ENCODE measurements at places on chromosomes 16 and 17.

GRCh38 chr17:44850612-44851011, 2.9 kb downstream of the HIGD1B start:
- no peak for DNase-seq

DNA sequence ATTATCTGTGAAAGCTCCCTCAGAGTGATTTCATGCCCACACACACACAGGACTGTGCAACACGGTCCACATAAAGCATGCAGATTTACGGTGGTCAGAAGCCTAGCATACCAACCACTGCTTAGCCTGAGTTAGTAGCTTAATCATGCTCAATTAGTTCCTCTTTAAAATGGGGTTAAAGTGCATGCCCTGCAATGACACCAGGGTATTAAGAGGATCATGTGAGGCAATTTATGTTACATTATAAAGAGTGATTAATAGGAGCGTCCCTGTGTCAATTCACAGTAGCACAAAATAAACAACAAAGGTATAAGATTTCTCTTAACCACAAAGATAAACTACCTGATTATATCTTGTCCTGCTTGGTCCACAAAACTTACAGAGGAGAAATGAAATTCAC, 39.8 kb downstream of the C17orf67 start:
- DNase-seq: no peak

DNA sequence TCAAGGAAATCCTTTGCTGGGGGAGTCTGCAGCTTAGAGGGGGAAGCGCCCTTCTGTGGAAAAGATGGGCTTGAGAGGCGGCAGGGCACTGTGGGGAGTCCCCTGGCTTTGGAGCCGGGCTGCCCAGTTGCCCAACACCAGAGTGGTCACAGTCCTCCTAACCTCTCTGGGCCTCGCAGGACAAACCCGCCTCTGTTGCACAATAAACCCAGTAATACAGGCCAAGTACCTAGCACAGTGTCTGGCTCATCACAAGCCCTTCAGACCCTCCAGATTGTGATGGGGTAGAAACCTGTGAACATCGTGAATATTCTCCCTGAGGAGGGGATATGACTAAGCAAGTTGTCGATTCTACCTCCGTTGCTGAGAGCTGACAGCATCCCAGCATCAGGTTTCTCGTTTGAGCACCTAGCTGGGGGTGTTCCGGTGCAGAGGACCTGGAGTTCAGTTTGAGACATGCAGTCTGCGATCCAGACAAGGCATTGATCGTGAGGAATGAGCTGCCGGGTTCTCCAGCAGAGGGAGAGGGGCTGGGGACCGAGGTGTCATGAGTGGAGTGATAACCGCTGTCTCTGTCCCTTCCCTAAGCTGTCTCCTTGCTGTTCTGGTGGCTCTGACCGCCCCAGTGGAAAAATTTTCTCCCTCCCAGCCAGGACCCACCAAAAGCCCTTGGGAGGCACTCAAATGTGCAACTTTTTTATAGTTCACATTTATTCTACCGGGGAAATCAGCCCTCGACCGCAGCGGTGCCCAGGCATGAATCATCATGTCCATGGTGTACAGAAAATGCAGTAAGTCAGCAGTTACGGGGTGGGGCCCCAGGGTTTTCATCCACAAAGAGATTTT, 161.9 kb downstream of the WSCD1 start:
- no peak for DNase-seq

- no peak for DNase-seq
These were observed 30.1 kb downstream of the ABCA8 start for GRCh38 chr17:68924793-68925720.

- DNase-seq: no peak
These were observed 287.3 kb upstream of the FOXF1 start for GRCh38 chr16:86222965-86223551.

DNA sequence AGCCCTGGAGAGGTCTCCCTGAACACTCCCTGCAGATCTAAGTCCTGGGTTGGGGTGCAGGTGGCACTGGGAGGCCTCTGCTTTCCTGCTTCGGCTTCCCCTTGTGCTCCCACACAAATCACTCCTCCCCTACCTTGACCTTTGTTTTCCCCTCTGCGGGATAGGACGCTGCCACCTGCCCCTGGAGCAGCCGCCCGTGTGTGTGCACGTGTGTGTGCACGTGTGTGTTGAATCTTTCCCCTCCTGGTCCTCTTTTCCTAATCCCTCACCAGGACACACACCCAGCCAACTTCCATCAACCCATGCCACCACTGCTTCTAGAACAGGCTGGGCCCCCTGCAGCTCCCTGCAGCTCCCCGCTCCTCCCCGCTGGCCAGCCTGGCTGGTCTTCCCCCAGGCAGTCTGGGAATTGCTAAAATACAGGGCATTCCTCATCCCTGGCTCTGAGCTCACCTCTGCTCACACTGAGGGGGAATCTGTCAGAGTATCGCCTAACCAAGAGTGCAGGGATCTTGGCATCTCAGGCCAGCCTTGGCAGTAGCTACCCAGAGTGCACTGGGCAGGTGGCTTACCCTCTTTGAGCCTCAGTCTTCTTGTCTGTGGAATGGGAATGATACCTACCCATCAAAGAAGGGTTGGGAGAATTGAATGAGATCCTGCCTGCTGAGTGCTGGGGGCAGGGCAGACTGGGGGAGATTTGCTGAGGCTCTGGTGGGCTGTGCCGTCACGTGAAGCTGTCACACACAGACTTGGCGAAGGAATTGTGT, 198.5 kb downstream of the NTN1 start:
- no peak for DNase-seq

- DNase-seq: no peak
These were observed 344 bp downstream of the CNTNAP4 start for GRCh38 chr16:76277460-76278030.

DNA sequence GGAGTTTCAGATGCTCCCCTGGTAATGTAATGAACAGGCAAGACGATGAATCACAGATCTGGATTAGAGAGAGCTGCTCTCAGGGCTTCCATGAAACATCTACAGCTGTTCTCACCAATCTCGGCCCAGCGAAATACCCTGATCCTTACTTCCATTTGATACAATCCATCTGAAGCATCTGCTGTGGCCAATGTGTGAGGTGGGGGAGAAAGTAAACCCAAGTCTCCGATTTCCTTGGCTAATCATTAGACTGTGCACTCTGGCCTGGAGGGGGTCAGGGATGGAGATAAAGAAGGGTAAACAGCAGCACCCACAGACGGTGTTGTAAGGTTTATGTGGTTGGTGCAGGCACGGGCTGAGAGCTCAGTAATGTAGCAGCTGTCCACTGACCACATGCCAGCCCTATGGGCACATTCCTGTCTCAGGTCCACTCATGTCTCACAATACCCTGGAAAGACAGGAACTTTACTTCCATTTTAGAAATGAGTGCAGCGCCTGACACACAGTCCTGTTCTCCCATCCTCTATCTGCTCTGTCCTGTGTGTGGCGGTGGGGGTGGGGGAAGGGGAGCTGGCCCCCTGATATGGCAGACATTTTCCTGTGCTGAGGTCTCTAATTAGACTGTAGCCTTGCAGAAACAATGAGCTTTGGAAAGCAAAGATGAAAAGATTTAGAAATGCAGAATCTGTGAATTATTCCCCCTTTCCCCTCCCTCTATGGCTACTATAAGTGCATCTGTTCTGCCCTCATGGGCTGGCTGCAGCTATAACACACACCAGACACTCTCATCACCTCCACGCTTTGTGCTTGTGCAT, 48.3 kb upstream of the ERN1 start:
- DNase-seq: no peak

GRCh38 chr17:42174126-42174783, 6.7 kb downstream of the KCNH4 start:
- DNase-seq: no peak

DNA sequence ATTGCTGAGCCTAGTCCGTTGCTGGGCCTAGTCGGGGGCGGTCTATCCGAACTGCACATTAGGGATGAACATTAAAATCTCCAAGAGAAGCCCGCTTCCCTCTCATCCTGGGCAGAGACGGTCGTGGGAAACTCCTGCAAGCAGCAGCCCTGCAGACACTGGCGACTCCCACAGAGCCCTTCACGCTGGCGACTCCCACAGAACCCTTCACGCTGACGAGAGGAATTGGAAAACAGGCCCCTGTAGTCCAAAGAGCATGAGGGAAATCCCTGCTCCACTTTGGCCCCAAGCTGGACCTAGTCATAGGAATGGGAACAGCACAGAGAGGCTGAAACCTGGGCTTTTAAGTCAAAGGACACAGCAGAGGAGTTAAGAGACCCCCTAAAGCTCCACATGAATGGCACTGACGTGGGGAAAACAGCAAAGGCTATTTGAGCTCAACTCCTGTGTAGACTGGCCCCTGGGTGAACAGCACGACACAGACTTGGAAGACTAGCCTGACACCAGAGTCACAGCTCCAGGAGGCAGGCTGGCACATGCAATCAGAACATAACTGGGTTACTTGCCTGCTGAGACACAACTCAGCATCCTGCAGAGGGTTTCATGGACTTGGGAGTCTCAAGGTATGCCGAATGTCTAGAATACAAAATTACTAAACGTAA, 42.2 kb downstream of the WDR45B start:
- DNase-seq: no peak

DNA sequence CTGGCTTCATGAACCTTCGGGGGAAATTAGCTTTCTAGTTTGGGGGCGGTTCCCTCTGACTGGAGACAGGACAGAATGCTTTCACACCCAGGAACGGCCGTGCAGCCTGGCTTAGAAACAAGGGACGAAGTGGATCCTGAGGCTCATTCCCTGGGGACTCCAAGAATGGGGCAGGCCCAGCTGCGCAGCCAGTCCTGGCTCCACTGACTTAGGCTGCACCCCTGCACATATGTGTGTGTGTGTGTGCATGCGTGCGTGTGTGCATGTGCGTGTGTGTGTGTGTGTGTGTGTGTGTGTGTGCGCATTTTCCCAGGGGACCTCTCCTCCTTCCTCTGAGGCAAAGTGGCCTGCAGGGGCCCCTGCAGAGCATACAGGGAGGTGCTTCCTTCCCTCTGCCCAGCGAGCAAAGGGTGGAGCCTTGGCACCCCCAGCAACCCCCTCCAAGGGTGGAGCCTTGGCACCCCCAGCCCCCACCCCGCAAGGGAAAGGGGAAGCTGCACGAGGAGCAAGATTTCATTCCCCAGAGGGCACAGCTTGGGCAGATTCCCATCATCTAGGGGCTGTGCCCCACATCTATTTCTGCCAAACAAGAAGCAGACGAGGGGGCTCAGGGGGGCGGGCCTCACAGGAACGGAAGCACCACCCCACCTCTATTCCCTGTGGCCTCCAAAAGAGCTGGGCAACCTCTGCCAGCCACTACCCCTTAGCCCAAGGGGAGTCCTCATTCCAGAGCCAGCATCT, 97.6 kb upstream of the CBX4 start:
- DNase-seq: no peak

GRCh38 chr16:80518436-80518835, 22.4 kb upstream of the DYNLRB2 start:
- DNase-seq: no peak

DNA sequence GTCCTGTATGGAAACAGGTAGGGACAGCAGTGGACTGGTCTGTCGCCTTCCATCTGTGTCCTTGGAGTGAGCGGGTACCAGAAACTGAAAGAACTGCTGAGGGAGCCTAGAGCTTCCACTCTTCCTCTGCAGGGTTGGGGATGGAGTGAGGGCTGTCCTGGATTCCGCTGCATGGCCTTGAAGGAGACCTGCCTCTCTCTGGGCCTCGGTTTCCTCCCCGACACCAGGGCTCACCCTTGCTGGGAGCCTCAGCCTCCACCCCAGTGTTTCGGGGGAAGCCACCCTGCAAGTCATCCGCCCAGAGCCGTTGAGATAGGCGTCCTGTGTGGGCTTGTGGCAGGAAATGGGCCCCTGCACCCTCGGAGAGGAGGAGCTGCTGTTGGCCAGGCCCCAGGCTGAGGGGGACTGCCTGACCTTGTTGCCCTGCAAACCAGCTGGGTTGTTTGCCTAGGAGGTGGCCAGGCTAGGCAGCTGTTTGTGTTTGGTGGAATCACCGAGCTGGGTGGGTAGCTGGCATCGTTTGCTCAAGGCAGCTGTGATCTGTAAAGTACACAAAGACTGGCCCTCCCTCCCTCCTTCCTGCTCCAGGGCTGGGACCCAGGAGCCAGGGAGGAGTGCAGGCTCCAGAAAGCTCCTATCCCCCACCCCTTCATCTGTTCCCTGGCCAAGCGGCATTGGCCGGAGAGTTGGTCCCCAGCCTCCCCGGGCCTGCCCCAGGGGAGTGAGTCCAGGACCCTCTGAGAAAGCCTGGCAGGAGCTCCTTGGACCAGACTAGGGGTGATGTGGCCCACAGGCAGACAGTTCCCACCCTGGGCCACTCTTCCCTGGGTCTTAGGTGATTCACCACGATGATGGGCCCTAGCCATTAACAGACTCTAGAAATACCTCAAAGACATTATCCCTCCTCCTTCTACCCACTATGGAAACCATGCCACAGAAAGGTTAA, 1.3 kb downstream of the RAB37 start:
- no peak for DNase-seq

DNA sequence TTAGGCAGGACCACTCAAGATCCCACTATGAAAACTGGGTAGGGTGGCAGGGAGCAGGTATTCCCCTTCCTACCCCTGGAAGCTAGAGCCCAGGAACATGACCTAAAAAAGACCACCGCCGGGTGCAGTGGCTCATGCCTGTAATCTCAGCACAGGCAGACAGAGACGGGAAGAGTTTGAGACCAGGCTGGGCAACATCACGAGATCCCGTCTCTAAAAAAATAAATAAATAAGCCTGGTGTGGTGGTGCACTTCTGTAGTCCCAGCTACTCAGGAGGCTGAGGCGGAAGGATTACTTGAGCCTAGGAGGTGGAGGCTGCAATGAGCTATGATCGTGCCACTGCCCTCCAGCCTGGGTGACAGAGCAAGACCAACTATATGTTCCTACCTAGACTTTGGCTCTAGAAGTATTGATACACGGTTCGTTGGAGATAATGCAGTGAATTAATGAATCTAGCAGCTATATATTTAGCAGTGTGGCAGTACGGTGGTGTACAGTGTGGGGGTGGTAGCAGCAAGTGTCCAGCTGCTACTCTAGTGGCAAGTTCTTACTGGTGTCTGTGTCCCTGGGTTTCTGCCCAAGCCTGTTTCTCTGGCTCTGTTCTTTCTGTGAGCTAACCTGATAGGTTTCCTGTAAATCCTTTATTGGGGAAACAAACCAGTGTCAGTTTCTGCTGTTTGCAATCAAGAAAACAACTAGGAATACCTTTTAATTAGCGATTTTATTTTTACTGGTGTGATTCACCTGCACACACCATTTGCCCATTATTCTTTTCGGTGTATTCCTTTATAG, 3.3 kb upstream of the USP31 start:
- no peak for DNase-seq

GRCh38 chr16:66619534-66620428, 15.3 kb downstream of the CMTM3 start:
- DNase-seq: no peak

DNA sequence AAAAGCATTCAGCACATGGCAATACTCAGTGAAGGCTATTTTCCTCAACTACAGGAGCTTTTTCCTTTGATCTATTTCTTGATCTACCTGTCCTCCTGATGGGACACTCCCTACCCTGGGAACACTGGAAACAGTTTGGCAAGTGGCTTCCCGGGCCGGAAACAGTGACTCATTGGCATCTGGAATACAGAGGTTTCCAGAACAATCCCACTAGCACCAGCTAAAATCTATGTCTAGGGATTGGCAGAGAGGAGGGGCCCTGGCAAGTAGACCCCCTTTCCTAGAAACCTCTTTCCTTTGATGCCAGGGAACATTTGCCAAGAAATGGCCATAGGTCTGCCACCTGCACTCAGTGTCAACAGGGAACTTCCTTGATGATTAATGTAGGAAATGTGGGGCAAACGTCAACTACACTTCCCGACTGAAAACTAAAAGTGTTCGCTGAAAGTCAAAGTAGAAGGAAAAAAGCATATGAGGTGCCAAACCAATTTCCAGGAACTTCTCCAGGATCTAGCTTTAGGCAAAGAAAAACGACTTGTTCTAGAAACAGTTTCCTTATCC, 30.4 kb upstream of the FBXW10B start:
- DNase-seq: no peak
